ENCODE measurements at places on chromosomes 3 and 15. TPM values are rescaled to one million over a fixed set of nuclear protein-coding genes. Genes with fewer than 3 reads are reported as not detected.
A peak's percentile ranks its signal among the peaks of the same experiment; 100 is the strongest.

GRCh38 chr3:138937690-138938055 is 9.3 kb downstream of the FOXL2 start:
- DNase-seq: no peak
- H3K36me3 ChIP-seq: no peaks in the 10 kb centered on the region
- peaks cover 30% of the 10 kb centered on the region for H3K4me1 ChIP-seq
- no peak overlapping the region for H3K27ac ChIP-seq

DNA sequence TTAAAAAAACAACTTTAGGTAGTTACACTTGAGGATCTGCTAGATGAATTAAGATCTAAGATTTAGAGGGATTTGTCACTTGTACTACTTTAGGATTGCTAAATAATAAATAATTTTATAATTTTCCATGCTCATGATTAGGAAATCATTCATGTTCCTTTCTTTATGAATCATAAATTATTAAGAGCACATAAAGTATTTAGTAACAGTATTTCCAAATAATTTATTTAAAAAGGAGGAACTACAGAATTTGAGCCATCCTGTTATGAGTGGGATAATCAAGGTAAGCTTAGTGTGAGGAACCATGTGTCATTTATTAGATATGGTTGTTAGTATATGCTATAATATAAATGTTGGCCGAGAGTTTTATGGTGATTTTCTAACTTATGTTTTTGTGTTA is 37.5 kb upstream of the C3orf38 start:
- DNase-seq: no peak
- peaks cover 12% of the 10 kb centered on the region for H3K36me3 ChIP-seq
- peaks cover 36% of the 10 kb centered on the region for H3K4me1 ChIP-seq
- H3K27ac ChIP-seq: no peak overlapping the region

- H3K36me3 ChIP-seq: no peaks in the 10 kb centered on the region
- no peak overlapping the region for H3K4me3 ChIP-seq
- DNase-seq: no peak
- H3K27me3 ChIP-seq: peaks cover 3% of the 10 kb centered on the region
Observed at GRCh38 chr3:32186097-32186496, 52.4 kb upstream of the CMTM8 start.

DNA sequence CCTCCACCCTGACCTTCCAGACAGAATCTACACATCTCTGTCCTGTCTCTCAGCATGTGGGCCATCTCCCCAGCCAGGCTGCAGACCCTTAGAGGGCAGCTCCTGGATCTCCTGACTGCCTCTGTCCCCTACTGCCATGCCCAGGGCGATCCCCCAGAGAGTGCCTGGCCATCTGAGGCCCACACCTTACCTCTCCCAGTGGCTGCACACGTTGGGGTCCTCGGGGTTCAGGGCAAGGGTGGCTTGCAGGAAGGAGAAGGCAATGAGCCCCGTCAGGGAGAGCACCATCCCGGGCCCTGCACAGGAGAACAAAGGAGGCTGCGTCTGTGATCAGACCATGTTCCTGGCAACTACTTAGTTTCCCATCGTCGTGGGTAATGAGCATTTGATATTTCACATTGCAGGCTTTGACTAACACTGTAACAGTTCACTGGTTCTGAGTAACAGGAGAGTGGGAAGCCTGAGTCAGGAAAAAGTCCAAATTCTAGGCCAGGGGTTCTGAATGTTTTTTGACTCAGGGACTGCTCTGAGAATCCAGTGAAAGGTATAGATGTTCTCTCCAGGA is 125.4 kb downstream of the MEGF11 start:
- H3K4me3 ChIP-seq: no peak overlapping the region
- H3K4me1 ChIP-seq: no peaks in the 10 kb centered on the region
- no peak overlapping the region for H3K27ac ChIP-seq
- no peaks in the 10 kb centered on the region for H3K36me3 ChIP-seq
- peaks cover 6% of the 10 kb centered on the region for H3K27me3 ChIP-seq

DNA sequence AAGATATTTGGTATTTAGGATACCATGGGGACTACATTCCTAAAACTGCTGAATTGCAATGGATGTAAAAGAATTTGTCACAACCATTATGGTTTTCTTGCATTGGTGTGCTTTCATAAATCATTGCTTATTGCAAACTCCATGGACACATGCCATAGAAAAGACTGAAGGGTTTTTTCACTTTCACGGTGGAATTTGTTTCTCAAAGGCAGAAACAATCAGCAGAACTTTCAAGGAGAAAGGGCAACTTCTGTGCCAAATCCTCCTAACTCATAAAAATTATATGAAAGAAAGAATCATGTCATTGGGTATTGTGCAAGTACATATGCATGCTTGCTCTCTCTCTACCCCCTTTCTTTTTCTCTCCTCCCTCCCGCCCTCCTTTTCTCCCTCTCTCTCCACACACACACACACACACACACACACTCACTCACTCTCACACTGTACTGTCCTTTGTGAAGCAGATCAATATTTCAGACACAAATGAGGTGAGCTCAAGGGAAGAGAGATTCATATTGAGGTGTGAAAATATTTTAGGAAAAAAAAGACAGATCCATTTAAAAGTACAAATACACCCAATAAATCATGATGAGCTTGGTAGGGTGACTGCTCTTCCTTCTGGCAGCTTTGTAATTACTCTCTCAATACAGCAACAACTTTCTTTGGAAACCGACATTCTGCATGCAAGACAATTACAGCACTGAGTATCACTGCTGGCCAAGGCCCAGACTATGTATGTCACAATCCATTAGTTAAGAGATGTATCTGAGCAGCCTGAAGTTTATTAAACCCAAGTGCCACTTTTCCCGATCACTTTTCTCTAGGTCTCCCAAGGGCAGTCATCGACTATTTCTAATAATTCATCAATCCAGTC is 492.6 kb downstream of the TUSC7 start:
- H3K27me3 ChIP-seq: no peaks in the 10 kb centered on the region
- no peaks in the 10 kb centered on the region for H3K36me3 ChIP-seq
- H3K4me3 ChIP-seq: no peak overlapping the region
- no peak overlapping the region for H3K27ac ChIP-seq
- no peaks in the 10 kb centered on the region for H3K4me1 ChIP-seq
- DNase-seq: no peak

DNA sequence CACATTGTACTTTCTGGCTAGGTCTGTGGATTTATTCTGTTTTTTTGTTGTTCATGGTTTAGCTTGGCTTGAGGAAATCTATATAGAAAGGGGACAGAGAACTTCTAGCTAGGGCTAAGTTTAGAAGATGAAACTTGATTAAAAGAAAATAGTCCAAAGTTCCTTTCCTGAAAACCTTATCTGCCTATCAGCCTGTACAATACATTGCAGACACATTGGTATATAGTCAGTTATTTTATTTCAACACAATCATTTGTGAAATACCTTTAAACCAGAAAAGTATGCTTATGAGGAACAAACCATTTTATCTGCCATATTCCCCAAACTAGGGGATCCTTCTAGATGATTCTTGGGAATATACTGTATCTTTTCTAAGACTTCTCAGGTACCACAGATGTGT is 147.3 kb upstream of the CGNL1 start:
- H3K27ac ChIP-seq: no peak overlapping the region
- no peak for DNase-seq
- H3K4me3 ChIP-seq: no peak overlapping the region

DNA sequence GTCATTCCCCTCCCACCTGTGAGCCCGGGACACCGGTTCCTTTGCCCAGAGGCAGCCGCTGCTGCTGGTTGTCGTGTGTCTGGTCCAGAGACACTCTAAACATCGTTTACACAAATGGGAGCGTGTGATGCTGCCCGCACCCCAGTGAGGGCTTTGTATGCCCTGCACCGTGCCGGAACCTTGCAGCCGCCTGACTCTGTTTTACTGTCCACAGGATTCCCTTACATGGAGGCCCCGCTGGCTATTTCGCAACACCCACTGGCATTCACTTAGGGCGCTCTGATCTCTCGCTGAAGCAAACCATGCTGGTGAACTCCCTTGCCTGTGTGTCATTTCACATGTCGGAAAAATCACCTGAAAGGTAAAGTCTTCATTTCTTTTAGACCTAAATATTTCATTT is 100.8 kb upstream of the SLC6A6 start:
- H3K36me3 ChIP-seq: no peaks in the 10 kb centered on the region
- no peak overlapping the region for H3K4me3 ChIP-seq
- H3K4me1 ChIP-seq: peaks cover 5% of the 10 kb centered on the region
- no peak for DNase-seq
- peaks cover 8% of the 10 kb centered on the region for H3K27me3 ChIP-seq
- H3K27ac ChIP-seq: no peak overlapping the region

GRCh38 chr3:50562861-50563260 is 4.7 kb downstream of the C3orf18 start:
- no peak overlapping the region for H3K4me3 ChIP-seq
- H3K27ac ChIP-seq: no peak overlapping the region
- no peak for DNase-seq
- peaks cover 6% of the 10 kb centered on the region for H3K36me3 ChIP-seq

- no peak for DNase-seq
- no peaks in the 10 kb centered on the region for H3K36me3 ChIP-seq
- H3K27me3 ChIP-seq: no peaks in the 10 kb centered on the region
Observed at GRCh38 chr15:59280855-59281254, 74.2 kb downstream of the LDHAL6B start.

DNA sequence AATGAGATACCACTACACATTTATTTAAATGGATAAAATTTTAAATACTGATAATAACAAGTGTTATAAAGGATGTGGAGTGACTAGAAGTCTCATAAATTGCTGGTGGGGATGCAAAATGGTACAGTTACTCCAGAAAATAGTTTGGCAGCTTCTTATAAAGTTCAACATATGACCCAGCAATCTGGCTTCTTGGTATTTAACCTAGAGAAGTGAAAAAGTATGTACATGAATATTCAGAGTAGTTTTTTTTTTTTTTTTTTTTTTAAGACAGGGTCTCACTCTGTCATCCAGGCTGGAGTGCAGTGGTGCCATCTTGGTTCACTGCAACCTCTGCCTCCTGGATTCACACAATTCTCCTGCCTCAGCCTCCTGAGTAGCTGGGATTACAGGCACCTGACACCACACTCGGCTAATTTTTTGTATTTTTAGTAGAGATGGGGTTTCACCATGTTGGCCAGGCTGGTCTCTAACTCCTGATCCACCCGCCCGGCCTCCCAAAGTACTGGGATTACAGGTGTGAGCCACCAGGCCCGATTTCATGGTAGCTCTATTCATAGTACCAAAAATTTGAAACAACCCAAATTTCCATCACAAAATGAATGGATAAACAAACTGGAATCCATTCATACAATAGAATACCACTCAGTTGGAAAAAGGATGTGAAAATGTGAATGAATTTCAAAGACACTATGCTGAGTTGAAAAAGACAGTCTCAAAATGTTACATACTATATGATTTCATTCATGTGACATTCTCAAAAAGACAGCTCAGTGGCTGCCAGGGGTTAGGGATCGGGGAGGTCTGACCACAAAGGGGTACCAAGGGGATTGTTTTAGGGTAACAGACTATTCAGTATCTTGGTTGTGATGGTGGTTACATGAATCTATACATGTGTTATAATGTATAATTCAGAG is 14.4 kb downstream of the RRP9 start:
- H3K4me1 ChIP-seq: no peaks in the 10 kb centered on the region
- no peak for DNase-seq
- peaks cover 11% of the 10 kb centered on the region for H3K36me3 ChIP-seq

GRCh38 chr15:72758182-72758581 is 25.4 kb downstream of the ADPGK start:
- no peak overlapping the region for H3K4me3 ChIP-seq
- peaks cover 26% of the 10 kb centered on the region for H3K4me1 ChIP-seq
- peak overlapping the region; percentile 8 for H3K27ac ChIP-seq
- H3K36me3 ChIP-seq: peaks cover 66% of the 10 kb centered on the region
- no peak for DNase-seq
- H3K27me3 ChIP-seq: no peaks in the 10 kb centered on the region

DNA sequence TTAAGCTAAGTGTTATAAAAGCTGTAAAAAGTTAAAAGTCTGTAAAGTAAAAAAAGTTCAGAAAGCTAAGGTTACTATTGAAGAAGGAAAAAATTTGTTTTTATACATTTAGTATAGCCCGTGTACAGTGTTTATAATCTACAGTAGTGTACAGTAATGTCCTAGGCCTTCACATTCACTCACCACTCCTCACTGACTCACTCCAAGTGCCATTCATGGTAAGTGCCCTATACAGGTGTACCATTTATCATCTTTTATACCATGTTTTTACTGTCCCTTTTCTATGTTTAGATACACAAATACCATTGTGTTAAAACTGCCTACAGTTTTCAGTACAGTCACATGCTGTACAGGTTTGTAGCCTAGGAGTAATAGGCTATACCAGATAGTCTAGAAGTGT is 8.8 kb downstream of the CCDC71 start:
- no peak for DNase-seq
- H3K36me3 ChIP-seq: no peaks in the 10 kb centered on the region
- H3K27me3 ChIP-seq: no peaks in the 10 kb centered on the region
- H3K4me1 ChIP-seq: peaks cover 4% of the 10 kb centered on the region
- H3K4me3 ChIP-seq: no peak overlapping the region

GRCh38 chr3:173221010-173221409 is 80.0 kb upstream of the SPATA16 start:
- DNase-seq: no peak
- no peaks in the 10 kb centered on the region for H3K4me1 ChIP-seq

DNA sequence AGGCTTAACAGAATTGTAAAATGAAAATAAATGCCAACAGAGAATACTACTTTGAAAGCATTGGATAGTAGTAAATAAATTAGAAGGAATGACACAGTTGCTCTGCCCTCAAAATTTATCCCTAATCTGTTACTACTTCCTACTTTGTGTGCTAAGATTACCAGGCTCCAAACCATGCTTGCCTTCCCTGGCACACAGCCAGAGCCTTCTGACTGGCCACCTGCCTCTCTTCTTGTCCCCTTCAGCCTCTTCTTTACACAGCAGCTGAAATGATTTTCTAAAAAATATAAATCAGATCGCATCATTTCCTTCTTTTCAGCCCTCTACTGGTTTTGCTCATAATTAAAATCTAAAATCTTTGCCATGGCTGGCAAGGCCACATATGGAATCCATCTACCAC is 334.1 kb downstream of the FHIT start:
- no peak overlapping the region for H3K27ac ChIP-seq
- H3K4me1 ChIP-seq: no peaks in the 10 kb centered on the region
- no peaks in the 10 kb centered on the region for H3K36me3 ChIP-seq
- H3K27me3 ChIP-seq: no peaks in the 10 kb centered on the region
- DNase-seq: no peak

DNA sequence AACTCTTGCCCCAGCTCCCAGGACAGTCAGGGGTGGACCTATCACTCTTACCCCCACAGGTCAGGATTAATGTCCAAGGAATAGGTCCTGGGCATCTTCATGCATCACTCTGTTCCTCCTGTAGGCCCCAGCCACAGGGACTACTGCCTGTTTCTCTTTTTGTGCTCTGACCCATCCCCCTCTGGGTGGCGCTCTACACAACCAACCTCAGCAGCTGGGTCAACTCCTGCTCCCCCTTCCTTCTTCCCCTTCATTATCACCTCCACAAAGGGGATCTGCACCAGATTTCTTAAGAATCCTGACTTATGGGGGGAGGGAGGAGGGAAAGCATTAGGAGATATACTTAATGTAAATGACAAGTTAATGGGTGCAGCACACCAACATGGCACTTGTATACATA is 12.2 kb upstream of the TRANK1 start:
- H3K4me1 ChIP-seq: peaks cover 10% of the 10 kb centered on the region
- DNase-seq: peak; percentile 20
- H3K27ac ChIP-seq: no peak overlapping the region
- no peaks in the 10 kb centered on the region for H3K27me3 ChIP-seq

- DNase-seq: no peak
- peaks cover 12% of the 10 kb centered on the region for H3K27me3 ChIP-seq
- no peak overlapping the region for H3K27ac ChIP-seq
- no peaks in the 10 kb centered on the region for H3K36me3 ChIP-seq
- H3K4me1 ChIP-seq: no peaks in the 10 kb centered on the region
- no peak overlapping the region for H3K4me3 ChIP-seq
Observed at GRCh38 chr3:139689122-139689521, 11.3 kb upstream of the NMNAT3 start.

Gene GOLGA8S
- 0.05 TPM for total RNA-seq

Gene CDC25A
- 33.7 TPM for total RNA-seq

Gene CLDN11
- not detected for total RNA-seq

Gene PDZRN3
- not detected for total RNA-seq

Gene MESP2
- total RNA-seq: not detected

Gene FHIT
- total RNA-seq: 7.2 TPM

Measured in activated CD4-positive, alpha-beta memory T cell treated with anti-CD3 and anti-CD28 coated beads for 36 hours (primary cell).